Urinary bladder (tissue), 4 donors: ENCODE measurements at places on chromosomes 7 and 10. TPM values are rescaled to one million over a fixed set of nuclear protein-coding genes. Genes with fewer than 3 reads are reported as not detected.

RPEL1 gene
- polyA plus RNA-seq, result 0.08 TPM

HGF gene
- polyA plus RNA-seq, result 12.3 TPM

GNG11 gene
- 31.9 TPM for polyA plus RNA-seq

DNA sequence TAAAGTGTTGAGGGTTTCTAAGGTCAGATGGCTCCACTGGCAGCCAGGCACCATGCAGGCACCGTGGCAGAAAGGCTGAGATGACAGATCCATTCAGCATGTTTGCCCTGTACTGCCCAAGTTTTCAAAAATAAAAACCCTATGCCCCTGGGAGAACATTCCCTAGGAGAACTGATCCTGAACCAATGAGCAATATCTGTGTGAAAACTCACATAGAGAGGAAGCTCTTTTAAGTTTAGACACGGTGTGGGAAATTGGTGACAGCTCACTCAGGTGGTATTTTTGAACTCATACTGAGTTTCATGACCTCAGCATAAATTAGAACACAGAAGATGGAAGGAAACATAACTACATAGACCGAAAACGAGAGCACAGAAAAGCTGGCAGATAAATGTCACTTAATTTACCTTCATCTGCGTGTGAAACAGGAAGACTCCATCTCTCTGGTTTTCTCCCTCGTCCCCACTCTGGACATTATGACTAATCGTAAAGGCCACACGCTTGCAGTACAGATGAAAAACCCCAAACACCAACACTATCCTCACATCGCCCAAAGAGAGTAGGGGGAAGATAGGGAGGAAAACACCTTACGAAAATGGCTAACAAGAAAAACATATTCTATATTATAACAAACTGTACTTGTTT lies 127.8 kb downstream of the ICA1 start:
- no peak for DNase-seq

DNA sequence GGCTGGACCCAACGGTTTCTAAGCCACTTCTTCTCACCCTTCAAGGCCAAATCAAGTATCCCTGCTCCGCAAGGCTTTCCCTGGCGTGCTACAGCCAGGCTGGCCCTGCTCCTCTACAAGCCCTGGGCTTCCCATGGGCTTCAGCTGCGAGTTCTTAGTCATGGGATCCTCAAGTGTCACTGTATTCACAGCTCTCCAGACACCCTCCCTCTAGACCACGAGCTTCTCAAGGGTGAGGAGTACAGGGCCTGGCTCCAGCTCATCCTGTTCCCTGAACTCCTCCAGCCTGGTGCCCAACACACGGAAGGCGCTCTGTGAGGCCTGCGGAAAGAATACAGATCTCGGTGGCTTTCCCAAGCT lies 38.8 kb downstream of the FAM53B start:
- no peak for DNase-seq
